ENCODE measurements at places on chromosomes 3 and 15. TPM values are rescaled to one million over a fixed set of nuclear protein-coding genes. Genes with fewer than 3 reads are reported as not detected.
A peak's percentile ranks its signal among the peaks of the same experiment; 100 is the strongest.

GRCh38 chr15:59104602-59104911 is 389 bp upstream of the CCNB2 start:
- no peak for DNase-seq

DNA sequence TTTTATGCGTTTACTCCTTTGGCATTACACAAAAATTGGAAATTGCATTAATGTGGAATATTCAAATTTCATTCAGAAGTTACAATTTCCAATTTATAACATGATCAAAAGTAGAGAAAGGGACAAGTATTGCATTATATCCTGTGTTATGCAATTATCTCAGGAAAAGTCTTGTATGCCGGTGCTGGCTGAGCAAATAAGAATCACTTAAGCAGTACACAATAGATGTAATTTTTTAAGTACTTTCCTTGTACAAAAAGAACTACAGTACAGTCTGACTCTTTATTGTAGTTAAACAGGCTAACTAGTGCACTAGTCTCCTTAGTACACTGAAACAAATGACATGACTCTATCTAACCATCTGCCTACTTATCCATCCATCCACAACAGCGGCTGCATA is 493.2 kb upstream of the KCNMB2 start:
- no peak for DNase-seq

Gene NRG4
- 10.2 TPM for polyA plus RNA-seq

Gene MYRIP
- polyA plus RNA-seq, result 1.6 TPM

DNA sequence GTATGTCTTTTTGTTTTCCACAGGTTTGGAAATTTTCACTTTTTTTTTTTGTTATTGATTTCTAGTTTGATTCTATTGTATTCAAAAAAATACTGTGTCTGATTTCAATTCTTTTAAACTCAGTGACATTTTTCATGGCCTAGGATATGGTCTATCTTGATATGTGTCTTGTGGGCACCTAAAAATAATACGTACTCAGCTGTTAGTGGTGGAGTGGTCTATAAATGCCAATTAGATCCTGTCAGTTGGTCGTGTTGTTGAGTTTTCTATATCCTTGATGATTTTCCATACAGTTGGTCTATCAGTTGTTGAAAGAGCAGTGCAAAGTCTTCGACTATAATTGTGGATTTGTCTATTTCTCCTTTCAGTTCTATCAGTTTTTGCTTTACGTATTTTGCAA is 61.7 kb downstream of the LSM3 start:
- DNase-seq, result no peak

GRCh38 chr3:97409612-97410011 is 354.9 kb upstream of the ARL6 start:
- DNase-seq, result no peak

DNA sequence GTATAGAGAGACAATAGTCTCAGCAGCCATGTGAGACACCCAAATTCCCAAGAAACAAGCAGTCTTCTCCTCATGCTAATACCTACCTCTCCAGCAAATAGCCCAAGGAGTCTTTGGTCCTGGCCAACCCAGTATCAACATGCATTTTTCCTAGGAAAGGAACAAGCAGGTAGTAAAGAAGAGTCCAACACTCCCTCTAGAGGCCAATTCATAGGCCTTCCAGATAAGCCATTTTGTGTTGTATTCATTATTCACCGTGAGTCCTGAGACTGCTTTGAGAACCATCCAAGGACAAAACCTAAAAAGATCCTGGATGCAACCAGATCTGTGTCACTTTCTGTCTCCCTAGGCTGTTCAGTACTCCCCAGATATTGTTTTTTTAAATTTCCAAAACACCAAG is 63.6 kb upstream of the SNTN start:
- DNase-seq, result no peak

Gene ROBO2
- polyA plus RNA-seq, result 106 TPM

- DNase-seq, result no peak
Measured at GRCh38 chr3:73485877-73486330, 138.8 kb downstream of the PDZRN3 start.

DNA sequence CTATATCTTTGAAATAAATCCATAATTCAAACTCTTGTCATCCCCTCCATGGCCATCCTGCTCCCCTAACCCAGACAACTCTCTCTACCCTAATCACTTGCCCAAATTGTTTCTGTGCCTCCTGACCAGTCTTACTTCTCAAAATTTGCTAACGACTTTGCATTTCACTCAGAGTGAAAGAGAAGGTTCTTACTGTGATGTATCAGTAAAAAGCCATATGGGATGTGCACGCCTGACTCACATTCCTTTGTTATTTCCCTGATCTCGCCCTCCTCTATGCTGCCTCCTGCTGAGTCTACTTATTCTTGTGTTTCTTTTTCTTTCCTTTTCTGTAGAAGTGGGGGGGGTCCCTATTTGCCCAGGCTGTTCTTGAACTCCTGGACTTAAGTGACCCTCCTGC is 487.2 kb upstream of the FRG2C start:
- DNase-seq, result no peak

- DNase-seq, result no peak
Measured at GRCh38 chr3:8646313-8646938, 1.8 kb upstream of the SSUH2 start.

DNA sequence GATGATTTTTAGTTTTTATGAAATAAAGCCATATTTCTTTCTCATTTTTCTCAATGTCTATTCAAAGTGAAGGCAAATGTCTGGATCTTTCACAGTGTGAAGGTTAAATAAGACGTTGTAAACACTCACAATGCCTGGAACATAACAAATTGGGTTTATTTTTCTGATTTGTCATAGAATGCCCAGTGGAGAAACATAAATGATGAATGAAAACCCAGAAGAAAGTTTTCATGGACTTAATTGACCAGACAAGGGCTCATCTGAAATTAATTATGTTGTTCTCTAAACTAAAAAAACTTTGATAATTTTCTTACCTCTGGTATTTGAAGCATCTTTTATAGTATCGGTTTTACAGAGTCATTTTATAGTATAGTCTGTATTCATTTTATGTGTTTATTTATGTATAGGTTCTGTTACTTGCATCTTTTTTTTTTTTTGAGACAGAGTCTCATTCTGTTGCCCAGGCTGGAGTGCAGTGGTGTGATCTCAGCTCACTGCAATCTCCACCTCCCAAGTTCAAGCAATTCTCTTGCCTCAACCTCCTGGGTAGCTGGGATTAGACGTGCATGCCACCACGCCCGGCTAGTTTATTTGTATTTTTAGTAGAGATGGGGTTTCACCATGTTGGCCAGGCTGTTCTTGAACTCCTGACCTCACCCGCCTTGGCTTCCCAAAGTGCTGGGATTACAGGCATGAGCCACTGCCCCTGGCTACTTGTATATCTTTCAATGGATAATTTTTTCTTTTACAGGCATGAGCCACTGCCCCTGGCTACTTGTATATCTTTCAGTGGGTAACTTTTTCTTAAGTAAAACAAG is 15.1 kb upstream of the BNIP2 start:
- no peak for DNase-seq

GRCh38 chr3:175668300-175668699 is 809.2 kb downstream of the NAALADL2 start:
- DNase-seq, result no peak

Gene EXD1
- polyA plus RNA-seq, result 0.07 TPM

DNA sequence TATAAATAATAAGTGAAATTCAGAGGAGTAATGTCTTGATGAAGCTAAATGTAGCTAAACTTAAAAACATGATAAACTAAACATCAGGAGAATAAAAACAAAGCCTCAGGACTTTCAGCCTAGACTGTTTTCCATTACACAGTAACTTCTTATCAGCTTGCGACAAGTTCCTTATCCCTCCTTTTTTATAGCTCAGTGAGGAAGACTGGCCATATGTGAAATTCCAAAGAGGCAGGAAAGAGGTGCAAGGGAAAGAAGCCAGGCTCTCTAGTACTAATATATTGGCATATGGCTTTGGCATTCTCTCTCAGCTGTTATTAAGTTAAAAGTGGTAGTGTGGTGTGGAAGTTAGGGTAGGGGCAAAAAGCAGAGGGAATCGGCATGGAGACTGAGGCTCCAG is 4.4 kb downstream of the COX17 start:
- DNase-seq, result no peak

GRCh38 chr3:123287051-123287961 is 85.6 kb downstream of the SEC22A start:
- no peak for DNase-seq

DNA sequence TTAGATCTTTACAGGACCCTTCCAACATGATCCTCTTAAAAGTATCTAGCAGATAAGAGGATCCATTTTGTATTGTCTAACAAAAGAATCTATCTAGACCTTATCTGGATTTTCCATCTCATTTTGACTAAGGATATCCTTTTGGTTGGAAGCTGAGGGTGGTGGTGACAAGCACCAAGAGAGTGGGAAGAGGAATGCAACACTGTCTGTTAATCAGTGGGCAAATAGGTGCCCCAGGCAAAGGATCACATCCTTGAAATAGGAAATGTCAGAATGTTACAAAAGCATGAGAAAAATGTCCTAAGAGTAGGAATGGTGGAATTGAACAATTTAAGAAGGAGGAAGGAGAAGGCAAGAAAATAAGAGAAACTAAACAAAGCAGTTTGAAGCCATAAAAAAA is 420.7 kb upstream of the CNTN3 start:
- no peak for DNase-seq

- no peak for DNase-seq
Measured at GRCh38 chr3:51340013-51340829, 44.9 kb upstream of the MANF start.

DNA sequence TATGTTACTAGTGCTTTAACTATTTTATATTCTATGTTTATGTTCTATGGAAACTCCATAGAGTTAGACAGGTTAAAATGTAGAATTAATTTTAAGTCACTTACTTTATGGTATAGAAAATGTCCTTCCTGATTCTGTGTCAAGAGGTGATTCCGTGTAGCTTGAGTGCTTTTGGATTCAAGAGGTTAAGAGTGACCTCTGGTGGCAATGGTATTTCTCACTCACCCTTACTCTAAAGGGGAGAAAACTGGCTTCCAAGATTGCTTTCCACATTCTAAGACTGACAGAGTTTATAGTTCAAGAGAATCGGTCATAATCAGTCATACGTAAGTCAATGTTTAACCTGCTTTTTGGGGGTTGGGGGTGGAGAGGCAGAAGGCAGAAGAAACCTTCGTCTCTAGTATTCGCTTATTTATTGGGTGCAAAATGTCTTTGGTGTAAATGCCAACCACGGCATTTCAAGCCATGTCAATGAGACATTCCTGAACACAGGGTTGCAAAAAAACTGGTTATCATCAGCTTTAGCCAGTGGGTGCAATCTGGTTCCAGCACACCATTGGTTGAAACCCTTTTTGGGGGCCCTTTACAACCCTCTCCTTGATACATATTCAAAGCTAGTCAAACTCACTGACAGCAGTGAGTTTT is 92.0 kb upstream of the VGLL3 start:
- DNase-seq, result peak; percentile 57

DNA sequence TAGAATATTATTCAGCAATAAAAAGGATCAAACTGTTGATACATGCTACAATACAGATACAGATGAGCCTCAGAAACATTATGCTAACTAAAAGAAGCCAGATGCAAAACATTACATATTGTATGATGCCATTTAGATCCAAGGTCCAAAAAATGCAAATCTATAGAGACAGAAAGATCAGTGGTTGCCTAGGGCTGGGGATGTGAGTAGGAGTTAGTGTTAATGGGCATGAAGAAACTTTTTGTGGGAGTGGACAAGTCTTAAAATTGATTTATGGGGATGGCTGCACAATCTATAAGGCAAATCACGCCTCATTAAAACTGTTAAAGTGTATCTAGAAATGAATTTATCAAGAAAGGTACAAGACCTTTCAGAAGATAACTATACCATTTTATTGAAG is 45.0 kb downstream of the EHHADH start:
- DNase-seq, result peak; percentile 10

- DNase-seq, result no peak
Measured at GRCh38 chr15:87135109-87135508, 1055.4 kb downstream of the AGBL1 start.

Measured in left kidney (tissue), 8 donors.